ENCODE measurements at places on chromosomes 12 and 14. TPM values are rescaled to one million over a fixed set of nuclear protein-coding genes. Genes with fewer than 3 reads are reported as not detected.

DNA sequence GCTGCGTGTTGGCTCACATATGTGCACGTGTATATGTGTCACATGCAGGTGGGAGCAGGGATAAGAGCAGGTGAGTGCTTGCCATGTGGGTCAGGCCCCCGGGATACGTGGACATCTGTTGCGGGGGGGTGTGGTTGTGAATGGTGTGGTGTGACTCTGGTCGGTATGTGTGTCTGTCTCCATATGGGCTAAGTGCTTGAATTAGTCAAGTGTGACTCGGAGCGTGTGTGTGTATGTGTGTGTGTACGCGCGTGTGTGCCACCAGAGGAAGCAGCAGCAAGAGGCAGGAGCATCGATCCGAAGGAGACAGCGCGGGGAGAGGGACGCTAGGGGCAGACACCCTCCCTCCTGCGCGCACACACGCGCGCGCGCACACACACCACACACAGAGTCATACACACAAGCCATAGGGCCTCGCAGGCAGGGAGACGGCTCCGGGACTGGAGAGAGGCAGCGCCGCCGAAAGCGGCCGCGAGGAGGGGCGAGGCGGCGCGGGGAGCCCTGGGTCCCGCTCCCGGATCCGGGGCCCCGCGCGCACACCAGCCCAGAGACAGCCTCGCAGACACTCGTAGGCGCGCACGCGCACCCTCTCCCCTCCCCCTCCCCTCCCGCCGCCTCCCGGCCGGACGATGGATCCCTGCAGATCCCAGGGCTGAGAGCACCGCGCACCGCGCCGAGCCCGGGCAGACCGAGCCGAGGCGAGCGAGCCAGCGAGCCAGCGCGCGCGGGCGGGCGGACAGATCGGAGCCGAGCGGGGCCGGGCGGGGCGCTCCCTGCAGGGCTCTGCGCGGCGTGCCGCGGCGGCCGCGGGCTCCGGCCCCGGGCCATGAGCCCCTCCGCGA, at the start of gene ASIC1:
Gene ASIC1, plus strand, starts transcription at position 597 of the 842 bp plus-strand sequence. CDS start 1,171 bp downstream, outside the sequence.
- peak; percentile 61 for DNase-seq

DNA sequence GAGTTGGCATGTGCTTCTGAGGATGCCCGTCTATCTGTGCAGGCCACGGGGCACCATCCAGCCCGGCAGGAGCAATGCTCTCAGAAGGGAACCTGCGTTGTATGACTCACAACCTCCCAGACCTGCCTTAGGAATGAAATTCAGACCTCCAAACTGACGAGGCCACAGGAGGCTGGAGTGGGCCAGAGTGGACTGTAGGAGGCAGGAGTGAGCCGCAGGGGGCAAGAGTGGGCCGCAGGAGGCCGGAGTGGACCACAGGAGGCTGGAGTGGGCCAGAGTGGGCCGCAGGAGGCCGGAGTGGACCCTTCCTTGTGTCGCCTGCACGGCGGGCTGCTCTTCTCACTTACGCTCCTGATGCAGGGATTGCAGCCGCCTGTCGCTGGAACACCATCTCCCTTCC, 11.1 kb upstream of the FBRSL1 start:
- DNase-seq = no peak

DNA sequence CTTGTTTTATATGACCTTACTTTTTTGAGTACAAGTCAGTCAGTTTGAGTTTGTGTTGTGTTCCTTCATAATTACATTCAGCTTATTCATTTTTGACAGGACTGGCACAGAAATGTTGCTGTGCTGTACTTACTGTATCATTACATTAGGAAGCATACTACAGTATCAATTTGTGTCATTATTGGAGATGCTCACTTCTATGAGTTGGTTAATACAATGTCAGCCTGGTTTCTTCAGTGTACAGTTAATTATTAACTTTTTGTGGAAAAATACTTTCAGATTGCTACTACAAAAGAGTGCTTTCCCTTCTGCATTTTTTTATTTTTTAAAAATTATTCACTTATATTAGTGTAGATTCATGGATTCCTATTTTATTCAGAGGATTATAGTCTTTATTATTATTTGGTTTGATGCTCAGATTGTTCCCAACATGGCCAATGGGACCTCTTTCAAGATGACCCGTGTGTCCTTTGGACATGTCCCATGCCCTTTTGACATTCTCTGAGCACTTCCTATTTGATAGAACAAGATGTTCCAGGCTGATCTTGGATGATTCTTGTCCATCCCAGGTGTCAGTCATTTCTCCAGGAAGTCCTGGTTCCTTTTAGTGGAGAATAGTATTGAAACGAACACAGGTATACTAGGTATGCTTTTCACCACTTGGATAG, 66.6 kb downstream of the MON2 start:
- no peak for DNase-seq

GRCh38 chr12:71223139-71223538, 65.3 kb upstream of the TSPAN8 start:
- no peak for DNase-seq

- no peak for DNase-seq
Measured at GRCh38 chr12:103667125-103667524, 80.1 kb downstream of the STAB2 start.

- peak; percentile 94 for DNase-seq
Measured at GRCh38 chr14:95507174-95507573, 9.3 kb downstream of the SYNE3 start.

DNA sequence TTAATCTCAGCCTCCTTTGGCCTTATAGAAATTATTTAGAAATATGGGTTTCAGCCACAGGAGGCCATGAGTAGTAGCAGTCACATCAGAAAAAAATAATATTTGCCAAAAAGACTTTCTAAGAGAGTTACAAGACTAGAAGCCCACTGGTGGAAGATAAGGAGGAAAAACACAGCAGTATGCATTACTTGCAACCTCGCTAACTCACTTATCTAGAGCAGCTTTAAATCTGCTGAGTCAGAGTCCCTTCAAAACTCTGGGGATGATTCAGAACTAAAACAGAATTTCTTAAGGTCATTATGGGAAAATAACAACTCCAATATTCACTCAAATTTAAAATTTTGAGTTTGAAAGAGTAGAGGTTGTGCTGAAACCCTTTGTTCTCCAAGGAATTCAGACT, 6.2 kb downstream of the OR4K17 start:
- DNase-seq = no peak

DNA sequence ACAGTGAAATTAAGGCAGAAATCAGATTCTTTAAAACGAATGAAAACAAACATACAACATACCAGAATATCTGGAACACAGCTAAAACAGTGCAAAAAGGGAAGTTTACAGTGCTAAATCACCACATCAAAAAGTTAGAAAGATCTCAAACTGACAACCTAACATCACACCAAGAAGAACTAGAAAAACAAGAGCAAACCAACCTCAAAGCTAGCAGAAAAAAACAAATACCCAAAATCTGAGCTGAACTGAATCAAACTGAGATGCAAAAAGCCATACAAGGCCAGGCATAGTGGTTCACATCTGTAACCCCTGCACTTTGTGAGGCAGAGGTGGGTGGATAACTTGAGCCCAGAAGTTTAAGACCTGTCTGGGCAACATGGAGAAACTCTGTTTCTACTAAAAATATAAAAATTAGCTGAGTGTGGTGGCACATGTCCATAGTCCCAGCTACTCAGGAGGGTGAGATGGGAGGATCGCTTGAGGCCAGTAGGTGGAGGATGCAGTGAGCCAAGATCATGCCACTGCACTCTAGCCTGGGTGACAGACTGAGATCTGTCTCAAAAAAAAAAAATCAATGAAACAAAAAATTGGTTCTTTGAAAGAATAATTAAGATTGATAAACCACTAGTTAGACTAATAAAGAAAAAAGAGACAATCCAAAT, 33.2 kb upstream of the LDHB start:
- DNase-seq = no peak

DNA sequence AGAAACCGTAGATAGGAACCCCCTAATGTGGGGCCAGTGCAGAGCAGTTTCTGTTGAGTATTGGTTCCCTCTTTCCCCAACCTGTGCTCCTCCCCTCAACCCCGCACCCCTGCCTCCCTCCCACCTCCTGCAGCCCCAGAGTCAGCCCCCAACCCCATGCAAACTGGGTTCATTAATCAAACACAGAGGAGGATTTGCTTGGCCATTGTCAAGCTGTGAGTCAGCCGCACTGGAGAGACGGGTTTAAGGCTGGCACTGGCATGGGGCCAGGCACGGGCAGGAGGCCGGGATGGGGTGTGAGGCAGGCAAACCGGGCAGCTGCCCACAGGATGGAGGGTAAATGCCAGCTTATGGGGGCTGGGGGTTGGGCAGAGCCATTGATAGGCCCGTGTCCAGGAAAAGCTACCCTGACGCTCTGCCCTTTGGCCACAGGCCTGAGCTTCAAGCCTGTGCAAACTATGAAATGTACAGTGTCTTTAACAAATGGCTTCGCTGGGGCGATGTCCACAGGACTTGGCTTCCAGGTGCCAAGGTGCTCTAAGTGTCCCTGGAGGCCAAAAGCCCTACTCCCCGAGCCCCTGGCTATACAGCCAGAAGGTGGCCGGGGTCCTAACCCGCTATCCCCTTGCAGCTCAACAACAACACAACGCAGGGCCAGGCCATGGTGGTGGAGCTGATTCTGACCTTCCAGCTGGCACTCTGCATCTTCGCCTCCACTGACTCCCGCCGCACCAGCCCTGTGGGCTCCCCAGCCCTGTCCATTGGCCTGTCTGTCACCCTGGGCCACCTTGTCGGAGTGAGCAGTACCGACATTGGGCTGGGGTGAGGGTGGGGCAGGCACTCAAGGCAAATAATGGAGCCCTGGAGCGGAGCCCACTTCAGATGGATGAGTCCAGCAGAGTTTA, 1.4 kb downstream of the AQP5 start:
- DNase-seq = peak; percentile 80

DNA sequence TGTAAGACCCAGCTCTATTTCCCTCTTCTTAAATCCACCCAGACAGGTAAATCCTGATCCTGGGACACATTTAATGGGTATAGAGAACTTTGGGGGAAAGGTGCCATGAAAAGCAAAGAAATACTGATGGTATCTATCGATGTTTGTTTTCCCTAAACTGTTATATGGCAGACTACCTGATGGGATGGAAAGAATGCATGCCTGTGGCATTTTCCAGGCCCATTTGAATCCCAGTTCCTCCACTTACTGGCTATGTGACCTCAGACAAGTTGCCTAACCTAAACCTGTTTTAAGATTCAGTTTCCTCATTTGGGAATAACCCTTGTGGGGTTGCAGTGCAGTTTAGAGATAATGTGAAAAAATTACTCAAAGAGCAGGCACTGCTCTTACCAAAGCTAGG, 404.5 kb downstream of the FUT8 start:
- no peak for DNase-seq

DNA sequence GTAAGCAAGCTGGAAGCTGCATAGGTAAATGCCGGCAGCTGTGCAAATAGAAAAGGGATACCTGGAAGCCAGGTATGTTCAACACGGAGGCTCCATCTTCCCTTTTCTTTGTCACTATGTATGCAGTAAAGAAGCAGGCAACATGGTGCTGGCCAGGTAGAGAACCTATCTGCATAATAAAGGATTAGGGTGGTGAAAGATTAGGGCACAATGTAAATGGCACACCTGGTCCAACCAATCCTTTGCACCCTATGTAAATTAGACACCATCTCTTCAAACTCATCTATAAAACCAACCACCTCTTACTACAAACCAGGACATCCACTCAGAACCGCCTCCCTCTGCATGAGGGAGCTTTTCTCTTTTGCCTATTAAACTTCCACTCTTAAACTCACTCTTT, 32.3 kb downstream of the RPS29 start:
- no peak for DNase-seq

- peak; percentile 3 for DNase-seq
Measured at GRCh38 chr12:64824500-64825142, at the start of gene TBC1D30. Gene TBC1D30 (plus strand): TSS chr12:64824647. CDS start chr12:64824880, 233 bp downstream.

- DNase-seq = no peak
Measured at GRCh38 chr12:28893365-28893764, 255.7 kb upstream of the FAR2 start.

The TAS2R46 gene
- total RNA-seq = 0.11 TPM

The HOXC11 gene
- total RNA-seq = 3.2 TPM

The STAB2 gene
- total RNA-seq = not detected

The TAS2R13 gene
- total RNA-seq = 0.63 TPM

The TDRD9 gene
- 3.3 TPM for total RNA-seq

The JAG2 gene
- total RNA-seq = 0.80 TPM

The KRT3 gene
- total RNA-seq = not detected

The TAS2R20 gene
- 0.75 TPM for total RNA-seq

The TSHR gene
- total RNA-seq = not detected

The GPR132 gene
- not detected for total RNA-seq

Measured in LHCN-M2 (cell line).